Astrocyte of the spinal cord (primary cell): ENCODE measurements at places on chromosomes 2 and 18.

- DNase-seq = no peak
Measured at GRCh38 chr18:51251625-51252024, 54.1 kb upstream of the MEX3C start.

GRCh38 chr2:112767693-112768330 is 3.4 kb upstream of the CKAP2L start:
- no peak for DNase-seq

GRCh38 chr2:8985561-8986326 is 17.7 kb downstream of the MBOAT2 start:
- peak; percentile 53 for DNase-seq

DNA sequence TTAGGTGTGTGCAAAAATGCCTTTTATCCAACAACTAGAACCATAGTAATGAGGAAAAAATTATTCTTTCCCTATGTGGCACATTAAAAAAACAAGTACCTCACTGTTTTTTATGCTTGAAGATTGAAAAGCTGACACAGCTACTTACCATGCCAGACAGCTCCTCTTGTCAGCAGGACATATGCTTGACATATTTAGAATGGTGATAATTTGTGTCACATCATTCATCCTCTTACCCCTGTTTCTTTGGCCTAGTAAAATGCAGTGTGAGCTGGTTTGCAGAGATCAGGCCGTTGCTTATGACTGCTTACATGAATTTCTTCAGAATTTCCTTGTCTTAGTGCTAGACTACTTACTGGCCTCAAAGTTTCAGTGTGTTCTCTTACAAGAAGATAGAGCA is 869.9 kb downstream of the LRP1B start:
- no peak for DNase-seq

DNA sequence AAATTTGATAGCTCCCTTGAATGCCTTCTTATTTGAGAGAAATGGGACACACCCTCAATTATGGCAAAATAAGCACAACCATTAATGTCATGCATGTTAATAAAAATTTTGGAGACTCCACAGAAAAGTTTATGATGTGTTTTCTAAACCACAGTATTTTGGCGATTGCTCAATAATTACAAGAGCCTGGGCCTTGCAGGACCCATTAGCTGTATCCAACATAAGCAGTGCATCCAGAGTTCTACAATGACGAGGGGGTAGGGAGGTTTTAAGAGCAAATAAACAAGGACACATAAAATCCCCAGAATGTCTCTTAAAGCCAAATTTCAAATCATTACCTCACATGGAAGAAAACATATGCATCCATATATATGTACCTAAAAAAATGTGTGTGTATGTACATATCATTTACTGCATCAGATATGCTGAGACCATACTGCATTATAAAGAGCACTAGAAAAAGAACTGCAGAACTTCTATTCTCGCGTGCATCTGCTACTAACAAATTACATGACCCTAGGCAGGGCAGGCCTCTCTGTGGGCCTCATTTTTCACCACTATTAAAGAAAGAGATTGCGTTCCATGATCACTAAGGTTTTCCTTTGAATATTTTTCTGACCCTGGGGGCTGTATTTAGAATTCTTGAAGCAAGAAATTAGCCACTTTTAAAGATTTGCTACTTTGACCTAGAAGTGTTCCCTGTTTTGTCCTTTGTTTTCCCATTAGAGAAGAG is 38.0 kb downstream of the CMPK2 start:
- DNase-seq = no peak

GRCh38 chr2:237315170-237315828 is 98.7 kb downstream of the COL6A3 start:
- DNase-seq = peak; percentile 97

DNA sequence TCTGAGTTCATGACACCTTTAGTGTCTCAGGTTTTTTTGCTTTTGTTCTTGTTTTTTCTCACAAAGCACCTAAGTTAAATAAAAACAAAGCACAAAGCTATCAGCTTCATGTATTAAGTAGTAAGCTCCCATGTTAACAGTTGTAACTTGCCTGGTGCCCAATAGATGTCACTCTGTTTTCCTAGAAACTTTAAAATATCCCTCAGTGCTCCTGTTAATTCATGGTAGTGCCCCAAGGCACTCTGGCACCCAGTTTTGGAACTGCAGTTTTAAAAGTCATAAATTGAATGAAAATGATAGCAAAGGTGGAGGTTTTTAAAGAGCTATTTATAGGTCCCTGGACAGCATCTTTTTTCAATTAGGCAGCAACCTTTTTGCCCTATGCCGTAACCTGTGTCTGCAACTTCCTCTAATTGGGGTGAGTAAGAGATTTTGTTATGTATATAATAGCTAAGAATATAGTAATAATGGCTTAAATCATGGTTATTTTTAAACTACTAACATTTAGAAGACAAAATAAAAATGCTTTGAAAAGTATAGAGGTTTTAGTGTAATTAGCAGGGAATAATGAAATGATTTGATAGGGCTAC is 555.0 kb upstream of the TMEFF2 start:
- peak; percentile 21 for DNase-seq

DNA sequence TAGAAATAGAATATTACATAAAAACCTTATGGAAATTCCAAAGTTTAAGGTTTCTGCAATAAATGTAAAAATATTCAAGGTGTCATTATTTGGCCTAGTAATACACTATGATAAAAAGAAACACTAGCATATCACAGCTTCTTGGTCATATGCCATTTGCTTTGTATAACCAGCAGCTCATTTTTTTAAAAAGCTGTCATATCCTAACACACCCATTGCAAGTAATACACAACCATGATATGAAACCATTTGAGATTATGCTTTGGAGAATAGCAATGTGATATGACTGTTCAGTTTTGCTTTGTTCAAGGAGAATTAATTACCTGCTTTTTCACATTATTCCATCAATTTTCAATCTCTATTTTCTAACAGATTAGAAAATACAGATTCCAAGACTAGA is 149.0 kb downstream of the IKZF2 start:
- no peak for DNase-seq

DNA sequence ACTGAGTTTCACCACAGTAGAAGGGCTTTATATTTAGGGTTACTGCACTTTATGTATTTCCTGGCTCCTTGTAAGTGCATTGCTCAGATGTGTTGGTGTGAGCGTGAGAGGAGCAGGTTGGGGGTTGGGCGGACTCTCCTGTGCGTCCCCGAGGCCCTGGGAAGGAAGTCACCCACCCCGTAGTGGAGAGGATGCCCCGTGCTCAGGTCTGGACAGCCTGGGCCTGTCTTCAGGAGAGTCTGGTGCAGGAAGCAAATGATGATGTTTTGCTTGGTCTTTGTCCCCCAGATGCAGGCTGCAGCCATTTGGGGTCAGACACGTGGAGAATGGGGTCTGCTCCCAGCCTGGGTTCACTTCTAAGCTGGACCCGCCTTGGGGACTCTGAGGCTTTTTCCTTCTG is 182.8 kb downstream of the LDLRAD4 start:
- DNase-seq = no peak

DNA sequence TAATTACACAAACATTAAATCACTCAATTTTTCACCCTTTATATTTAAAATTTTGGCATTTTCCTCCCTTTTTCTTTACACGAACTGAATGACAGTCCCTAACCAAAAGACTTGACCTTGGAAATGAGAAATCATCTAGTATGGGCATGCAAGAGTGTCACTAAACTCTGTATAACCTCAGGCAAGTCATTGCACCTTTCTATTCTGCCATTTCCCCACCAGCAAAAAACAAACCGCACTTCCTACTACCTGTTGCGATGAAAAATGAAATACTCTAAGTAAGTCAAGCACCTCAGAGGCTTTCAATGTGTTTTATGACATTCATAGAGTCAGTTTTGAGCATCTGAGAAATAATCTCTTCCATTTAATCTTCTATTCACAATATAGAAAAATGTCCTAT is 44.1 kb downstream of the ANKRD44 start:
- no peak for DNase-seq

DNA sequence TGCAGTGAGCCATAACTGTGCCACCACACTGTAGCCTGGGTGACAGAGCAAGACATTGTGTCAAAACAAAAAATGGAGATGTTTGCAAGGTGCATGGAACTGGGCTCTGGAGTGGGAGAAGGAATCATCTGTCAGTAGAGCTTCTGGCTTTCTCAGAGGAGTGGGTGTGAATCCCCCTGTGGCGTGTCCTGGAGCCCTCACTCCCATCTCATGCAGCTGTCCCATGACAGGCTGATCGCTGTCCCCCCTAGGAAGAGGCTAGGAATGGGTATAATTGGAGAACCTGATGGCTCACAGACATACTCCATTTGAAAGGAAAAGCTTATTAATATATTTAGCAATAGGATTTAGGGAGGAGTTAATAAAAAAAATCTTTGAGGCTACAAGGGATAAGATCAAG is 125.8 kb upstream of the EPB41L3 start:
- DNase-seq = no peak

DNA sequence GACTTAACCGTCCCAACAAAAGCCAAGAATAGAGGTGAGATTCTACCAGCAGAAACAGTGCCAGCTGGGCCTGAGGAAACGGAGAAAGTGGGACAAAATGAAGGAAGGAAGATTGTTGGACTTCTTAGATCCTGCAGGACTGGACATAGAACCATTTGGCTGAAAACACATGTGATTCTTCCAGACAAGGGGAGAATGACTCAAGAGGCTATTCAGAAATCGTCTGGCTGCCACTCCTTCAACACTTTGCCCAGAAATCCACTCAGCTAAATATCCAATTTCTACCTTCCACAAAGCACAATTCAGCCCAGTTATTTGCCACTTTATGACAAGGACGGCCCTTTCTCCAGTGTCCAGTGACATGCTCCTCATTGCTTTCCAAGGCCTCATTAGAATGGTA is 61.6 kb downstream of the SNORC start:
- no peak for DNase-seq

DNA sequence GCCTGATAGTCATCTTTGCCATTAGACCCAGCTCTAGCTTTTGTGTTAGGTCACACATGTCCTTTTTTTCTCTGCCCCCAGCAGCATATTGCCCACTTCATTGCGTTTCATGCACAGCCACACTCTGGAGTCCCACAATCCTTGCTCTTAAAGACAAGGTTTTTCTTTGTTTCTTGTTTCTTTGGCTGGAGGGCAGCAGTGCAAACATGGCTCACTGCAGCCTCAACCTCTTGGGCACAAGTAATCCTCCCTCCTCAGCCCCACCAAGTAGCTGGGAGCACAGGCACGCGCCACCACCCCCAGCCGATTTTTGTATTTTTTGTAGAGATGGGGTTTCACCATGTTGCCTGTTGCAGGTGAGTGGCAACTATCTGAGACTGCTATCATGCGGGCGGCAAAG is 16.9 kb upstream of the PAPOLG start:
- DNase-seq = no peak

- peak; percentile 74 for DNase-seq
Measured at GRCh38 chr2:19349911-19350677, 8.3 kb downstream of the OSR1 start.

DNA sequence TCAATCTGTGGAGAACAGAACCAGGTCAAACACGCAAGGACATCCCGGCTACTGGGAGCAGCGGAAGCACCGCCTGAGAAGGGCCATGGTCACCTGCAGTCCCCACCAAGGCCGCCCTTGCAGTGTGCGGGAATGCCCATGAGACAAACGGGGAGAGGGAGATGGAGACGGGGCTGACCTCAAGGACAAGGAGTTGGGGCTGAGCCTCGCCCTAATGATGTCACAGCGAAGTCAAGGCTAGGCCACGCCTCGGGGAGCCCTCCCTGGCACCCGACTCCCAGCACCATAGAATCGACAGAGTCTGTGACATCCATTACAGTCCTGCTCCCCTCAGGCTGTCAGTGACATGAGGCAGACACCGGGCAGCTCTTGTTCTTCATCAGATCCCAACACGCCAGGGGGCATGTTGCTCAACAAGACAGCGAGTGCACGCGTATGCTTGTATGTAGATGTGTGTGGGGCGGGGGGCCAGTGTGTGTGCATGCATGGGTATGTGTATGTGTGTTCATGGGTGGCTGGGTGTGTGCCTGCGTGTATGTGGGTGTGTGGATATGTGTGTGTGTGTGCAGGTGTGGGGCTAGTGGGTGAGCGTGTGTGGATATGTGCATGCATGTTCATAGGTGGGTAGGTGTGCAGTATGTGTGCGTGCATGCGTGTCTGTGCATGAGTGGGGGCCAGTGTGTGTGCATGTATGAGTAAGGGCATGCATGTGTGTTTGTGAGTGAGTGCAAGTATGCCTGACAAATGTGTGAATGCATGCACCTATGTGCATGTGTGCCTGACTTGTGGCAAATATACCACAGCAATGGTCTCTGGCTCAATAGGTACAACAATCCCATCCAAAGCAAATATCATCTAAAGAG is 57.0 kb downstream of the ANKMY1 start:
- no peak for DNase-seq

- DNase-seq = peak; percentile 67
Measured at GRCh38 chr2:32553829-32554432, 73.9 kb upstream of the TTC27 start.
